ENCODE measurements at places on chromosomes 3 and 15.

GRCh38 chr3:163838769-163839168, 1239.5 kb downstream of the SI start:
- no peak for DNase-seq

DNA sequence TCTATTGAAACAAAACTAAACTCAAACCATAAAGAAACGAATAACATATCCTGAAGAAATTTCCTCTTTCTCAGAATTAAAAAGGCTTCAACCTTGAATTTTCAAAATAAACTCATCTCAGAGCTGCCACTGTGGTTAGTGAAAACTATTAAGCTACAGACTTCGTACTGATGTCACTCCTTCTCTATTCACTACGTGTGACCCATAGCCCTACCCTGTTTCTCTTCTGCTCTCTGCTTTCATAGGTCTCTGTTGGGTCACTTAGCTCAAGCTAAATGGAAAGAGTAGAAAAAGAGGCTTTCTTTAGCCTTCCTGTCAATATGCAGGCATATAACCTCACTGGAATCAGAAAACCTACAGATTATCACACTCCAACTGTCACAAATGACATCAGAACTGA, 126.6 kb upstream of the MME start:
- peak; percentile 15 for DNase-seq

DNA sequence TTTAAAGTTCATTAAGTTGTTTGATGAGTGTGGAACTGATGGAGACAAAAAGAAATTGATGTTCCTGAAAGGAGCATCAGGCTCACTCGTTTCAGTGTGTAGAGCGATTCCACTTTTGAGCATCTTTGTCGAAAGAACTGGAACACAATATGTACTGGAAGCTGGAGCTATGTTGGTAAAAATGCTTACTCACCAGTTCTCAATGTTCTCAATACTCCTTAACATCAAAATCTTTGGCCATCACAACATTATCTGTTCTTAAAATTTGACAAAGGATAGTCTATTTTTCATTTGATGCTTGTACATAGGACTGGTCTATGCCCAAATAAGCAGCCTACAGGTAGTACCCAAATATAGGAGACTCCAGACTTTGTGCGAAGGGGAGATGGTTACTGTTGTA, 18.7 kb downstream of the RYR3 start:
- no peak for DNase-seq

DNA sequence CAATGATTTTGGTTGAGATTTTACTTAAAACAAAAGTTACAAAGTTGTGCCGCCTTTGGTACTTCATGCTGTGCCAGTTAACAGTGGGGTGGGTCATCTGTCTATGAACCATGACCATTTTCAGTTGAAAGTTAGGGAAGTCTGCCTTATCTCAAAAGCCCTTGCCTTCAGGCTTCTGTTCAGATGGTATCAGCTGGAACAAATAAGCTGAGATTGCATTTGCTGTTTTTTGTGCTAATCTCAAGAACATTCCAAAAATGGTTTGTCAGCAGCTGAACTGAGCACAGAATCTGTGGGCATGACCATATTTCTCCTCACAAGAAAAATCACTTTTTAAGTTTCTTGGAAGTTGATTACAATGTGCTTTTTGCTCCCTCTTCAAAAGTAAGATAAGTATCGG, 142.3 kb downstream of the IL5RA start:
- DNase-seq: no peak

DNA sequence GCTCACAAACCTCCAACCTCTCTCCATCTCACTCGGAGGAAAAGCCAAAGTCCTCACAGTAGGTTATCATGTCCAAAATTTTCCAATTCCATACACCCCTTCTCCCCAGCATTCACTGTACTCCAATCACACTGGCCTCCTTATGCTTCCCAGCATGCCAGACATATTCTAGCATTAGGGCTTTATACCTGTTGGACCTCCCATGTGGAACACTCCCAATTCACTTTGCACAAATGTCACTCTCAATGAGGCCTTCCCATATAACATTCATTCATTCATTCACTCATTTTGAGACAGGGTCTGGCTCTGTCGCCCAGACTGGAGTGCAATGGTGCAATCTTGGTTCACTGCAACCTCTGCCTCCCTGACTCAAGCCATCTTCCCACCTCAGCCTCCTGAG, 19.9 kb downstream of the SCAPER start:
- DNase-seq: no peak

DNA sequence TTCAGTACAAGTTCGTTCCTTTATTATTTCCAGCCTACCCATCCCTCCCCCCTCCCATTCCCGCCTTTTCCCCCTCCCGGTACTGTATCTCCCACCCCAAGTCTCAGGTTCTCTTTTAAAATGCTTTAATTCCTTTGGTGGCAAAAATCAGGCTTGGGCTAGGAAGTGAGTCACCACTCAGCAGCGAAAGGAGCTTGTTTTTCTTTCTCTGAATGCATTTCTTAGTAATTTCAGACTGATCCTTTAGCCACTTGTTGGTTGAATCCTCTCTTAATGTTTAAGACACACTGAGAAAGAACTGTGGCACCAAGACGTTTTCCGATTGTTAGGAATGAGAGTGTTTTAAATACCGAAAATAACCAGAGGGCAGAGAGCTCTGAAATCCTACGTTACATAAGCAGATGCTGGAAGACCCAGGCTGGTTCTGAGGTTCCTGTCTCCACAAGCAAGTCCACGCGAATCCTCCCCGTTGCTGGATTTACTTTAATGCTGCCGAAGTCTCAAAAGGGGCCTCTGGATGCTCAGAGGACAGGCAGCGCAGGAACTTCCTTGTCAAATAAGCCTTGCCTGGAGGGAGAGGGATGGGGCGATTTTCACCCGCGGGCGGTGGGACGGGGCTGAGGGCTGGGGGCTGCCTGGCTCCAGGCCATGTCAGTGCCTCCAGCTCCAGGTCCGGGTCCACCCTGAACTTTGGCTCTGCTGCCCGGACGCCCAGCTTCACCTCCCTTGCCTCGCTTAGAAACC, 854 bp upstream of the COL8A1 start:
- DNase-seq: no peak

DNA sequence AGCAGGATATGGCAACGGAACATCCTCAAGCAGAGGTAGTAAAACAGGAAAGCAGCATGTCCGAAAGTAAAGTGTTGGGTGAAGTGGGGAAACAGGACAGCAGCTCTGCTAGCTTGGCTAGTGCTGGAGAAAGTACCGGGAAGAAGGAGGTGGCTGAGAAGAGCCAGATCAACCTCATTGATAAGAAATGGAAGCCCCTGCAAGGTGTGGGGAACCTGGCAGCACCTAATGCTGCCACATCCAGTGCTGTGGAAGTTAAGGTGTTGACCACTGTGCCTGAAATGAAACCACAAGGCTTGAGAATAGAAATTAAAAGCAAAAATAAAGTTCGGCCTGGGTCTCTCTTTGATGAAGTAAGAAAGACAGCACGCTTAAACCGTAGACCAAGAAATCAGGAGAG, 14.3 kb upstream of the ZBTB47 start:
- no peak for DNase-seq

DNA sequence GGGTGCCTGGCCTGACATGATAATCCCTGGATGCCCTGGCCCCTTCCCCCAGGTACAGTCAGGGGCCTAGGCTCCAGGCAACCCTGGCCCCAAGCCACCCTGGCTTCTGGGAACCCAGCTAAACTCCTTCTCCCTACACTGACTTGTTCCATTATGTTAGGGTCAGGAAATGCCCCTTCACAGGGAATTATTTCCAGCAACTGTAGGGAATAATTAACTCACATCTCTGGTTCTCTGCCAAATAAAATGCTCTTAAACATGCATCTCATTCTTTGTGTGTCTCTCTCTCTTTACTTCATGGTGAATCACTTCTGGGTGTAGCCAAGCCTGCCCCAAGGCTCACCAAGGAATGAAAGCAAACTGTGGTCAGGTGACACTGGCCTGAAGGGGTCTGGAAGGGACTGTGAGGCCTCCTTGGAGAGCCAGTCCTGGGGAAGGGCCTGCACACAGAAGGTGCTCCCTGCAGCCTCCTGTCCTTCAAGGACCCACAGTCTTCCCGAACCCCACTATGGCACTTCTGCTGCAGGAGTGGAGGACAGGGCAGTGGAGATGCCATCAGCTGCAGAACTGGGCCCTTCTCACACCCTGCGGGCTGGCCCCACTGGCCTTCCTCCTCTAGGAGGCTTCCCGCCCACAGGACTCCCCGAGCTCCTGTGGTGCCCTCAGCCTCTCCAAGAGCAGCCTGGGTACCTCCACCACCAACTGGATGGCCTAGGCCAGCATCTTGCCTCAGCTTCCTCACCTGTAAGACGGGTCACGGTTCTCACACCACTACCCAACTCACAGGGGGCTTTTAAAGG, 17.6 kb downstream of the TKT start:
- DNase-seq: peak; percentile 29

DNA sequence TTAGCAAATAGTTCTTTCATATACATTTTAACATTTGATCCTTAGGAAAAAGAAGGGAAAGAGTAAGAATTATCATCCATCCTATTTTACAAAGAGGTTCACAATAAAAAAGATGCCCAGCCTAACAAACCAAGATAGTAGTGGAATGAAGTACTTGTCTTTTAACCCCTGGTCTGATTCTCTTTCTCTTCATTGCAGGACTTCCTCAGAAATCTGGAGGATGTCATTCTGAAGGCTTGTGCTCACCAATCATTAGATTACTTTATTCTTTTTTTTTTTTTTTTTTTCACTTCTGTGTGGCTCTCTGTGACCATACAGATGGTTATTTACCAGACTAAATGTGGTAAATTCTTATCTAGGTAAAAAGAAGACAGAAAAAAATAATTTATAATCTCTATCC, 7.0 kb downstream of the HDGFL3 start:
- DNase-seq: no peak

GRCh38 chr3:4831580-4831950, 147.7 kb upstream of the BHLHE40 start:
- no peak for DNase-seq

DNA sequence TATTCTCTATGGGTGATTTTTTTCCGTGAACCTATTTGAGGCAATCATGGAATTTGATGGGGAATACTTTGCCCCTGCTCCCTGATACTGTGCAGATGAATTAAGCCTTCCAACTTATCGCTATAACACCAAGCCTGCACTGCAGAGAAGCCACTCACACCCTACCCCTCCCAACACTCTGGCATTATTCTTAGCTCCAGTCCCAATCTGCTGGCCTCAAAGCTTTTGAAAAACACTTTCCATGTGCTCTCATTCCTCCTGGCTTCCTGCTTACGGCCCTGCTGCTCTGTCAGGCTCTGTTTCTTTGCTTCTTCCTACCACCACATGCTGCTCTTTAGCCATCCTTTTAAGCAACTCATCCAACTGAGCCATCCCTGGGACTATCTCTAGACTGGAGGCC, 327.8 kb upstream of the SLCO3A1 start:
- DNase-seq: no peak

- no peak for DNase-seq
Measured at GRCh38 chr15:75360391-75360790, 8.0 kb downstream of the MAN2C1 start.

GRCh38 chr3:101249522-101249921, 70.9 kb downstream of the IMPG2 start:
- no peak for DNase-seq

DNA sequence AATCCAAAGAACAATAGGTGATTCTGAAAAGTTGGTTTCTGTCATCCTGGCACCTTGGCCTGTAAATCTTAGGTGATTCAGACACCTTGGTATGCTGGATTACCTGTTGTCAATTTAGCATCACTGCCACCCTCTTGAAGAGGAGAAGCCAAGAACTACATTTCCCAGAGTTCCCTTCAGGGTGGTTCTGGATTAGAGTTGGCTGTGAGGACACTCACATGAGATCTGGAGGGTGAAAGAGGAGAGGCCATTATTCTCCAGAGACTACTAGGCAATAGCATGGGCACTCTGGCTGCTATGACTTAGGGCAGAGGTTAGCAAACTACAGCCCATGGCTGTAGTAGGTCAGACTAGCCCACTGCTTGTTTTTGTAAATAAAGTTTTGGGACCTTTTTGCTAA, 41.7 kb upstream of the CORO2B start:
- DNase-seq: peak; percentile 16

DNA sequence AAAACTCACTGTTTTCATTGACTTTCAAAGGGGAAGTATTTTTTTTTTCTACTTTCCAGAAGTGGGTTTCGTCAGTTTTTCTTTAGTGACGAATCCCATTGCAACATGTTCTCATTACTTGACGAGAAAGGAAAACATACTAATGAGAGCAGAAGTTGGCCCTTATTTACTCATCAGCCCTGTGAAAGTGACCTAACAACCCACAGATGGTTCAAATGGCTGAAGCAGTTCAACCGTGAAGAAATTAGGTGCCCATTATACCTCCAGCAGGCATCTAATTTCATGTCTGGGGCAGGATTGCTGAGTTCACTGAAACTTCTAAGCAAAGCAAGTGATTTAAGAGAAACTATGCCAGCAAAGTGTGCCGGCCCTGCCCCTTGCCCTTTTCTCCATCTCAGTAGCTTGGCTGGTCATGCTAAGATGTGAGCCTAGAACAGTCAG, 9.0 kb downstream of the AQP9 start:
- no peak for DNase-seq

- no peak for DNase-seq
Measured at GRCh38 chr3:88312256-88312655, 162.5 kb downstream of the C3orf38 start.

DNA sequence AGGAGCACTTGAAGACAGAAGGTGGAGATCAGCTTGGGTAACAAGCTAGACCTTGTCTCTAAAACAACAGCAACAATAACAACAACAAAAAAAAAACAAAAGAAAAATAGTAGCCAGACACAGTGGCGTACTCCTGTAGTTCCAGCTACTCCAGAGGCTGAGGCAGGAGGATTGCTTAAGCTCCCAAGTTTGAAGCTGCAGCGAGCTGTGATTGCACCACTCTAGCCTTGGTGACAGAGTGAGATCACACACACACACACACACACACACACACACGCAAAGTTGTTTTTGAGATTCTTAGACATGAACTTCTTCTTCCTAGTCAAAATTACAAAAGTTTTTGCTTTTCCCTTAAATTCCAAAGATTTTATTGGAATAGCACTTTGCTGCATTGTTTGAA, 93.0 kb upstream of the IGSF10 start:
- DNase-seq: no peak

DNA sequence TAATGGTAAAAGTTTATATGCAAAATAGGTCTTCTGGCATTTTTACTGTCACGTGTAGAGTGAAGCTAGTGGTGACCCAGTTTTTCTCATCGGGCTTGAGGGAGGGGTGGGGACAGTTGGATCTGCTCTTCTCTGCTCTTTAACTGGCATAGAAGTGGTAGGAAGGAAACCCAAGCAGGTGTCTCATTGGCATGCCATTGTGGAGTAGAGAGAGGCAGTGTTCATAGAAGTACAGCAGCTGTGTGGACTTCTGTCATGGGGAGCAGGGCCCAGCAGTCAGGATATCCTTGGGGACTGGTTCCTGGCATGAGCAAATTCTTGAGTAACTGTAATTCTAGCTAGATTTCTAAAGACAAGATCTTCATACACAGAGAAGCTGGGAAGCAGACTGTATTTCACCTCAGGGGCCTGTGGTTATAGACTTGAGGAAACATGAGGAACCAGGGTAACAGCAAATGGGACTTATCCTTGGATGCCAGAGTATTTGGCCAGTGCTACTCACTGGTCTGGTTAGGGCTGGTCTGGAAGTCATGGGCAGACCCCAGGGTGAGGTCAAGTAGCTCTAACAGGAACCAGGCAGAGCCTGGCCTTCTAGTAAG, 42.9 kb downstream of the CDIN1 start:
- DNase-seq: no peak
